ENCODE measurements at places on chromosomes 11 and 22. TPM values are rescaled to one million over a fixed set of nuclear protein-coding genes. Genes with fewer than 3 reads are reported as not detected.

DNA sequence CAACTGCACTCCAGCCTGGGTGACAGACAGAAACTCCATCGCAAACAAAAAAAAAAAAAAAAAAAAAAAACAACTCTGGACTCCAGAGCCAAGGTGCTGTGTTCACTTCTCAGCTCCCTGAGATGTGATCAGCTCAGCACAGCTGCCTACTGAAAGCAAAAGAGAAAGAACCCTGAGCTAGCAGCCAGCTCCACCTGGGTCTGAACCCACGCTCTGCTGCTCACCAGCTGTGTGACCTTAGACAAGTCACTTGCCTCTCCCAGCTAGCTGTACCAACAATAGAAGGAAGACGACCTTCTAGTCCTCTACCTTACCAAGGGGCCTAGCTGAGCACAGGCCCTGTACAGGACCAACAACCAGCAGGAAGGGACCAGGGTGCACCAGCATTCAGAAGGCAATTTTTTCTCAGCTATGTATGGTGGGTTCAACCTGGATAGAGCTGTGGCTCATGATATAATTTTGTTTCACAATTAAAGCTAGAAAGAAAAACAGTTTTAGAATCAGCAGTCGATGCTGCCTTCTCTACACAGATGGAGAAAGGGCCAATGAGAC is 3.8 kb downstream of the DGCR2 start:
- peaks cover 1% of the 10 kb centered on the region for H3K27me3 ChIP-seq
- peaks cover 72% of the 10 kb centered on the region for H3K4me1 ChIP-seq
- no peak overlapping the region for H3K27ac ChIP-seq
- no peak for DNase-seq
- H3K36me3 ChIP-seq, result peaks cover 5% of the 10 kb centered on the region

DNA sequence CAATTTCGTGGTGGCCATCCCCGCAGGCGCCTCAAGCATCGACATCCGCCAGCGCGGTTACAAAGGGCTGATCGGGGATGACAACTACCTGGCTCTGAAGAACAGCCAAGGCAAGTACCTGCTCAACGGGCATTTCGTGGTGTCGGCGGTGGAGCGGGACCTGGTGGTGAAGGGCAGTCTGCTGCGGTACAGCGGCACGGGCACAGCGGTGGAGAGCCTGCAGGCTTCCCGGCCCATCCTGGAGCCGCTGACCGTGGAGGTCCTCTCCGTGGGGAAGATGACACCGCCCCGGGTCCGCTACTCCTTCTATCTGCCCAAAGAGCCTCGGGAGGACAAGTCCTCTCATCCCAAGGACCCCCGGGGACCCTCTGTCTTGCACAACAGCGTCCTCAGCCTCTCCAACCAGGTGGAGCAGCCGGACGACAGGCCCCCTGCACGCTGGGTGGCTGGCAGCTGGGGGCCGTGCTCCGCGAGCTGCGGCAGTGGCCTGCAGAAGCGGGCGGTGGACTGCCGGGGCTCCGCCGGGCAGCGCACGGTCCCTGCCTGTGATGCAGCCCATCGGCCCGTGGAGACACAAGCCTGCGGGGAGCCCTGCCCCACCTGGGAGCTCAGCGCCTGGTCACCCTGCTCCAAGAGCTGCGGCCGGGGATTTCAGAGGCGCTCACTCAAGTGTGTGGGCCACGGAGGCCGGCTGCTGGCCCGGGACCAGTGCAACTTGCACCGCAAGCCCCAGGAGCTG is 24.8 kb downstream of the ADAMTS15 start:
- peaks cover 2% of the 10 kb centered on the region for H3K27me3 ChIP-seq
- H3K27ac ChIP-seq, result no peak overlapping the region
- H3K36me3 ChIP-seq, result no peaks in the 10 kb centered on the region
- no peak overlapping the region for H3K4me3 ChIP-seq
- DNase-seq, result no peak
- no peaks in the 10 kb centered on the region for H3K4me1 ChIP-seq

DNA sequence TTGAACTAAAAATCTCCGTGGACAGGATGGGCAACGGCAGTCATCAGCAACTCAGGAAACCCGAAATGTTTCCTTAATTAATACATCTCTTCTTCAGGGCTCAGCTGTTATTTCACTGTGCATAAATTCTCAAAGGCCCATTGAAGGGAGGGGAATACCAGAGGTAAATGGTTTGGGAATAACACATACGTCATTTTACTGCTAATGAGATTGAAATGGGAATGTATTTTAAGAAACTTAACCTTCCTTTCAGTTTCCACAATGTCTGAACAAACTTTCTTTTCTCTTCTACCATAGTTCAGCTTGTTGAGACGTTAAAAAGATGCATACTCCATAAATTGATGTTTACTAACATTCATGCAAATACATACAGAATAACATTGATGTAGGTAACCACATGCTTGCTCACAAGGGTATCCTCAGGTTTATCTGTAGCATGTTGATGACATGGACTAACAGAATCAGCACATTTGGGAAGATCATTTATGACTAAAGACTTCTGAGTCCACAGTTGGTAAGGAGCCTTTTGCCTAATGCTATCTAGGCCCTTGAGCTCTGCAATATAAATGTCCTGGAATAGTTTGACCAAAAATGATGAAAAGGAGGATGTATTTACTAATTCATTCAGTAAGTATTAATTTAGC is 7.7 kb upstream of the PRRG4 start:
- no peak for DNase-seq
- peaks cover 10% of the 10 kb centered on the region for H3K4me1 ChIP-seq
- H3K4me3 ChIP-seq, result no peak overlapping the region

GRCh38 chr11:67060111-67060522 is 3.5 kb downstream of the RHOD start:
- H3K4me3 ChIP-seq, result no peak overlapping the region
- H3K27ac ChIP-seq, result no peak overlapping the region
- H3K27me3 ChIP-seq, result peaks cover 15% of the 10 kb centered on the region
- H3K36me3 ChIP-seq, result no peaks in the 10 kb centered on the region

- peaks cover 22% of the 10 kb centered on the region for H3K27me3 ChIP-seq
- DNase-seq, result no peak
- H3K4me3 ChIP-seq, result no peak overlapping the region
- H3K4me1 ChIP-seq, result peaks cover 15% of the 10 kb centered on the region
- no peak overlapping the region for H3K27ac ChIP-seq
- H3K36me3 ChIP-seq, result no peaks in the 10 kb centered on the region
Observed at GRCh38 chr22:39300186-39300830, 19.1 kb downstream of the RPL3 start.

- H3K4me3 ChIP-seq, result no peak overlapping the region
- H3K27ac ChIP-seq, result no peak overlapping the region
- no peaks in the 10 kb centered on the region for H3K4me1 ChIP-seq
- no peaks in the 10 kb centered on the region for H3K36me3 ChIP-seq
Observed at GRCh38 chr22:48701296-48702030, 1126.2 kb downstream of the BRD1 start.

Gene PPME1
- 64.8 TPM for total RNA-seq

Gene RBMXL2
- total RNA-seq, result not detected

Gene PTPRCAP
- total RNA-seq, result 109 TPM

Gene SERHL2
- total RNA-seq, result 1.4 TPM
